ENCODE measurements at places on chromosomes 3 and 15. TPM values are rescaled to one million over a fixed set of nuclear protein-coding genes. Genes with fewer than 3 reads are reported as not detected.

DNA sequence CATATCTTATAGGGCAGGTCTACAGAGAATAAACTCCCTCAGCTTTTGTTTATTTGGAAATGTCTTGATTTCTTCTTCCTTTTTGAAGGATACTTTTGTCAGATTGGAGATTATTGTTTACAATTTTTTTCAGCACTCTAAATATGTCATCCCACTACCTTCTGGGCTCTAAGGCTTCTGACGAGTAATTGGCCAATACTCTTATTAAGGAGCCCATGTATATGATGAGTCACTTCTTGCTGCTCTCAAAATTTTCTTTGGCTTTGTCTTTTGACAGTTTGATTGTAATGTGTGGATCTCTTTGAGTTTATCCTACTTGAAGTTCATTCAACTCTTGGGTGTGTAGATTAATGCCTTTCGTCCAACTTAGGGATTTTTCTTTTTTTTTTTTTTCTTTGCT lies 28.9 kb upstream of the CD200R1L start:
- no peak for DNase-seq

- DNase-seq: no peak
These were observed 17.9 kb downstream of the CCDC12 start for GRCh38 chr3:46958467-46959160.

DNA sequence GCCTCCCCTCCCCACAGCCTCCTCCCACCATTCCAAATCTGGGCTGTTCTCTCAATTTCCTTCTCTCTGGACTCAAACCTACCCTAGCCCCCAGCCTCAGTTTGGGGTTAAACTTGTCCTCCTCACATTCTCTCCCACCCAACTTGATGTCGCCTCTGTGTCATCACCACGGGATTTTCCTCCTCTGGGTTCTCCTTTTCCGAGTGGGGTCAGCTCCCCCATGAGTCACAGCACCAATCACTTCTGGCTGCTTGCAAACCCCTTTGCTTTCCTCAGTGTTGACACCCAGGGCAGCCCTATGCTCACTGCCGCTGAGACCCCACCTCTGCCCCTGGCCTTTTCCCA lies 451 bp downstream of the CCR5AS start:
- DNase-seq: no peak

Gene NANOGP8
- 0.62 TPM for total RNA-seq

Gene MOBP
- total RNA-seq: not detected

- DNase-seq: no peak
These were observed 63.9 kb downstream of the PGPEP1L start for GRCh38 chr15:98943601-98944151.

GRCh38 chr3:64956711-64957325 lies 269.0 kb upstream of the ADAMTS9 start:
- no peak for DNase-seq

Gene SMAD6
- 12.1 TPM for total RNA-seq

DNA sequence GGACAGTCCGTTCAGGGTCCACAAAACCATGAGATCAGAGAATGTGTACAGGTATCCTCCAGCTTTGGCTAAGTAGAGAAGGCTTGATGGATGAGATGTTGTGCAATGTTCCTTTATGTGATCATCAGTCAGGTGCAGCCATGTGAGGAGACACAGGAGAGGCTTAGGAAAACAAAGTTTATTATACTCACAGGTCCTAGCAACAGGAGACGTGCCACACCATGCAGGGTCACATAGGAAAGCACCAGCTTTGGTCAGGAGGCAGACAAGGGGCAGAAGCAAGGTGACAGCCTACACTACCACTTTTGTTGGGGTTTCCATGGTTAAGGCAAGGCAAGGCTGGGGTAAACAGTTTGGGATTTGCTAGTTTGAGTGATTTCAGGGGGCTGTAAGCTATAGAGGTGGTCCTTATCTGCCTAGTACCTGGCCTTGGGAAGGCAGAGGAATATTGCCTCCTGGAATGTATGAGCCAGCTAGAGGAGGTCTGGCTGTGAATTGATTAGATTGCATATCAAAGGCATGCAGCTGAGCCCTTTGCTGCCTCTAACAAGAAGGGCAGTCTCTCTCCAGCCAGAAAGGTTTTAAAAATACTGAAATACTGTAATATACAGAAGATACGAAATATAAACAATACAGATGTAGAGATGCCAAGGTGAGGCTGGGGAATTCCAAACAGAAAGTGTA lies 248.6 kb downstream of the RYR3 start:
- no peak for DNase-seq

Gene CCR1
- total RNA-seq: 2.0 TPM

Gene BFSP2
- total RNA-seq: not detected

DNA sequence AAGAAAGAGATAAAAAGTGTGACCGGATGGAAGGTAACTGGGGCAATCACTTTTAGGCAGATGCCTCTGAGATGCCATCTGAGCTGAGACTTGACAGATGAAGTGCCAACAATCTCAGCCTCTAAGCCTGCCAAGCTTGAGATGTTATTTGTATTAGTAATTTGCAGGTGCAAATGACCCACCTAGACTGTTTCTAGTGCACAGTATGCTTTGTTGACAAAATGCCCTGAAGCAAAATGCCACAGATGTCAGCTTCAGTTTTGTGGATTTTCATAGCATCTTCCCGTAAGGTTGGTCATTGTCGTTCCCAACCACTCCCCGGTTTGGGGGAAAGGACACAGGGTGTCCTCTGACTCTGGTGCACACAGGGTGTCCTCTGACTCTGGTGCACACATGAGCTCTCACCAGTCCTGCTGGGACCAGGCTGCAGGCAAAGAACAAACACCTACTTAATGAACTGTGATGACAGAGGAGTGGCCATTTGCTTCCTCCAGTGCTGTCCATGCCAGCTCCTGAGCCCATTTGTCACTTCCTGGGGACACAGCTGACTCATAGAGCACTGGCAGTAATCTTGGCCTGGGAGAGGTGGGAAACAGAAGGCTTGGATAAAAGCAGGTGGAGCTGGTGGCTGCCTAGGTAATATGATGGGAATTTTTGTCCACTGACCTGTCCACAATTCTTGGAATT lies 16.7 kb upstream of the PPP1R2 start:
- DNase-seq: no peak

DNA sequence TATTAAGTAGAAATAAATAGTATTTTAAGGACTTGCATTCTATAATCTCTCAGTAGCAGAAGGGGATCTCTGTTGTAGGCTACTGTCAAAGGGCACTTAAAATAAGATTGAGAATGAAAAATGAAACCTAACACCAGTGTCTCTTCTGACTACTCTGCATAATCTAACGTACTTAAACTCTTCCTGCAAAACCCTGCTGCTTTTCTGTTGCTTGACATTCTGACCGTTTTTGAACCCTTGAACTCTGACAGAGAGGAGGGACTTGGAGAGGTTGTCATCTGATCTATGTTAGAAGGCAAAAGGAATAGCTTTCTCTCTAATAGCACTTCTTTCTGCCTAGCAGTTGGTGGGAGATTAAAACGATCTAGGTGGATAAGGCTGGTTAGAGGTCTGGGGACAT lies 204.6 kb downstream of the ZIC1 start:
- no peak for DNase-seq

GRCh38 chr3:60742606-60743145 lies 508.6 kb downstream of the FHIT start:
- no peak for DNase-seq

DNA sequence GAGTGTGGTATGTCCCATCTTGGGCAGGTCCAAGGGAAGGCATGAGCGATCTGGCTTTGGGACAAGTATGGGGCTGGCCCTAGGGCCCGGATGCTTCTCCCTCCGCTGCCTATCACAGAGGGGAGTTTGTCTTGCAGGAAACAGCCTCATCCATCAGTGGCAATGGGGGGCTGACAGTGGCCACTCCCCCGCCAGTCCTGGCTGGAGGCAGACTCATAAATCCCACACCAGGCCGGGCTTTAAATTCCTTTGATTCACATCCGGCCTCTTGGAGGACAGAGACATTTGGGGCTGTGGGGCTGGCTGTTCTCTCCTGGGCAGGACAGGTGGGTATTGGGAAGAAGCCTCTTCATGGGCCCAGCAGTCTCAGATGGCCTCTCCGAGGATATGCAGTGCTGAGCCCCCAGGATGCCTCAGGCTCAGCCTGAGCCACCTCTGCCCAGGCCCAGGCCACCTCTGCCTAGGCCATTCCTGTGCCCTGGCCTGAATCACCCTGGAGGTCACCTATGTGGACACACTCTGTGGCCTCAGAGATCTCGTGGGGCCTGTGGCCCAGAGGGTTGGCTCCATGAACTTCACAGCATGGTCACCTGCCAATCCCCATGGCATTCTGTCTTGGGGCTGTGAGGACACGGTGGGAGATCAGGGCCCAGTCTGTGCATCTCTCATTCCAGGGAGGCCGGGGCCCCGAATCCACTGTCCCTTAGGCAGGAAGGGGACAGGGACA lies 84.2 kb upstream of the GOLGA6L4 start:
- no peak for DNase-seq

GRCh38 chr15:43095708-43096347 lies 10.0 kb downstream of the UBR1 start:
- DNase-seq: no peak

Gene CGNL1
- 44.1 TPM for total RNA-seq

- DNase-seq: no peak
These were observed 14.6 kb downstream of the ACAD11 start for GRCh38 chr3:132645058-132645457.

GRCh38 chr3:160605315-160605714 lies 39.9 kb upstream of the KPNA4 start:
- no peak for DNase-seq

GRCh38 chr3:11273891-11274291 lies 1.7 kb downstream of the ATG7 start:
- no peak for DNase-seq

DNA sequence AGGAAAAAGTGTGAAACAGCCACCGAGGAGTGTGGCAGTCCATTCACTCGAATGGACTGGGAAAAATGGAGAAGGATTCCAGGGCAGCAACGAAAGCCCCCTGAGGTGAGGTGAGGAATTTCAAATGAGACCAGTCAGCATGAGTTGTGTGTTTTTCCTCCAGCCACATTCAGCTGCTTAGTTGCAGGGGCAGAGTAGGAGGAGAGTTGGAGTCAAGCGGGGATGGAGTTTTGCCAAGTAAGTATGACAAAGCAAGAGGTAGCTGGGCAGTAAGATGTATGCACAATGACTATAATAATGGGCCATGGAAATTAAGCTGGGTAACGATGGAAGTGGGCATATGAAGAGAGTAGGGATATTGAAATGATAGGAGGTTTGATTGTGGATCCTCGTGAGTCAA lies 64.4 kb downstream of the CCDC54 start:
- no peak for DNase-seq
